ENCODE measurements at places on chromosomes 3 and 15.

- no peak for DNase-seq
Measured at GRCh38 chr3:50342813-50343633, 2.4 kb upstream of the RASSF1 start.

GRCh38 chr15:63523306-63523990 is 19.1 kb downstream of the USP3 start:
- DNase-seq = no peak

GRCh38 chr15:59688423-59688781 is 718 bp downstream of the BNIP2 start:
- DNase-seq = peak; percentile 20

GRCh38 chr3:71541313-71541712 is 42.2 kb downstream of the FOXP1 start:
- DNase-seq = no peak

- peak; percentile 94 for DNase-seq
Measured at GRCh38 chr3:149480326-149481017, 6.0 kb downstream of the TM4SF4 start.

DNA sequence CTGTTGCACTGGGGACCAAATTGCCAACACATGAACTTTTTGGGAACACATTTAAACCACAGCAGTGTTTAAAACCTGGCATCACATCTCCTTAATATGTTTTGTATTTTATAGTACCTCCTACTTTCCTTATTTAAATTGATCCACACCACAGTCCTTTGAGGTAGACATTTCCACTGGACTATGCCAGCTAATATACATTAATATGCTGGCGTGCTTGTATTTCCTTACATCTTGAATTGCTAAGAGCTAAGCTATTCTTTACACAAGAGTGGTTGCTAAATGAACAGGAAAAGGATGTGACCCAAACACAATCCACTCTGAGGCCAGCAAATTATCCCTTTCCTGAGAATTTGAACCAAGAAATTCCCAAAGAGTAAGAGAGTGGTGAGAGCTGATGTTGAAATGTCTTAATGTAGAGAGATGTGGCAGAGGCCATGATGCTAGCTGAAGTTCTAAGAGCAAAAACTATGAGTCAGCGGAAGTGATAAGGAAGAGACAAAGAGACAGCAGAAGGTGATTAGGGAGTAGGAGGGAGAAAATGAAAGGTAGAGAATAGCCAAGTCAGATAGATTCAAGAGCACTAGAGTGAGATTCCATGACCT is 131.2 kb downstream of the CD47 start:
- DNase-seq = no peak

- no peak for DNase-seq
Measured at GRCh38 chr3:88742106-88742505, 365.3 kb upstream of the EPHA3 start.

DNA sequence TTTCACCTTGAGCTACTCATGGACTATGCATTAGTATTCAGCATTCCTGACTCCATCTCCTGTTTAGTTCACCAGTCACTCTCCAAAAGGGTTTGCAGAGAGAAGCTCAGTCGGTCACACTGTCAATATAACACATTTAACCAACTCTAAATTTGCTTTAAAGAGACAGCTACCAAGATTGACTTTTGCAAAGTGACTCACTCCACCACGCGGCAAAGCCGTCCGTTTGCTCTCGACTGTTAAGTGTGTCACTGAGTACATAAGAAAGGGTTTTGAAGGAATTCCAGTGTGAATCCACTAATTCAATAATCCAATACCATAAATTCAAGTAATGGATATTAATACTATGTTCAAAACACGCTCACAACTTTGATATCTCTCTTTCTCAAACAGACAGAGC is 1006.7 kb upstream of the NR2F2 start:
- DNase-seq = no peak

- DNase-seq = peak; percentile 50
Measured at GRCh38 chr15:78212546-78213424, 21.6 kb downstream of the ACSBG1 start.

- peak; percentile 26 for DNase-seq
Measured at GRCh38 chr3:41267975-41268640, 68.8 kb downstream of the CTNNB1 start.

DNA sequence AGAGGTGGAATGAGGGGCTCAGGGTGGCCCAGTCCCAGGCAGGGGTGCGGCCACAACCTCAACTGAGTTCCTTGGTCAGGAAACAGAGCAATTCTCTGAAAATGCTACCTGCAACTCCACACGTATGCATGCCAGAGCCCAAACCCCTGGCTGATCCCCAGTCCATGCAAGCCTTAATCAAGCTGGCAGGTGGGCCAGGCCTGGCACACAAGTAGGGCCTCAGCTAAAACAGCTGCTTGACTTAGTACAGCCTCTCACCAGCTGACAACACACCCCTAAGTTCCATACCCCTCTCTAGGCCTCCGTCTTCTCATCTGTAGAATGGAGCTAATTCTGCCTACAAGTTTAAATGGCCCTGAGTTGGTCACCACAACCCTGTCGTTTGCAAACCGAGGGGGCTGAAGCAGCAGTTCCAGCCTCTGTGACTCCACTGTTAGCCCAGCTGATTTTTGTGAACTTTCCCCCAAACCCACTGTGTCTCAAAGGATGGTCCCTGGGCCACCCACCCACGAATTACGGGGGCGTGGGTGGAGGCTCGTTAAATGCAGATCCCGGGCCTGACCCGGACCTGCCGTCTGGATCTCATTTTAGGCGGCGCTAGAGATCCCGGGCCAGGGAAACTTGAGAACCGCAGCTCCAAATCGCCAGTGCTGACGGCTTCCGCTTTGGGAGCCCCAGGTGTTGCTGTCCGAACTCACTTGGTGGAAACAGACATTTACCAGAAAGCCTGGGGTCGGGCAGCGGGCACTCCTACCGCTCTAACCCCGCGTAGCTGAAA is 927 bp downstream of the CHDH start:
- DNase-seq = no peak

DNA sequence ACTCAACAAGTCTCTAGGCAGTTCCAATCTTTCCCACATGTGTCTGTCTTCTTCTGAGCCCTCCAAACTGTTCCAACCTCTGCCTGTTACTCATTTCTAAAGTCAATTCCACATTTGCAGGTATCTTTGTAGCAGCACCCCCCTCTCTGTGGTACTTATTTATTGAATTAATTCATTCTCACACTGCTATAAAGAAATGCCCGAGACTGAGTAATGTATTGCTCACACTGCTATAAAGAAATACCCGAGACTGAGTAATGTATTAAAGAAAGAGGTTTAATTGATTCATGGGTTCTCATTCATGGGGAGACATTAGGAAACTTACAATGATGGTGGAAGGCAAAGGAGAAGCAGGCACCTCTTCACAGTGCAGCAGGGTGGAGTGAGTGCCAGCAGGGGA is 1413.8 kb downstream of the SI start:
- no peak for DNase-seq

- DNase-seq = no peak
Measured at GRCh38 chr3:197495999-197496745, 59.6 kb downstream of the BDH1 start.

- no peak for DNase-seq
Measured at GRCh38 chr3:126672340-126672739, 17.4 kb upstream of the TXNRD3 start.

DNA sequence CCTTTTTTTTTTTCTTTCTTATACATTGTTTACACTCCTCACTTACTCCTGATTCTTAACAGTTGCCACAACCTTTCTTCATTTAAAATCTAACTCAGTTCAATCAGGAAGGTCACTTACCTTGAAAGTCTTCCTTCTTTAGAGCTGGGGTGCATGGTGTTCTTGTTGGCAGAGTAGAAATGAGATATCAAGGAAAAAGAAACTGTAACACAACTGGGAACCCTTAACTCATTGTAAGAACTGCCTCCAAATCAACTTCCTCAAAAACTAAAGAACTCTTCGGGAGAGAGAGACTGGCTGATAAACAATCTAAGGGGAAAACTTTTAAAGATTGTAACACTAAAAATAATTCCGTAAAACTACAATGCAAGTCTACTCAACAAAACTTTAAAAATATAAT is 1.4 kb upstream of the APPL1 start:
- DNase-seq = no peak

GRCh38 chr15:86284635-86285034 is 205.0 kb downstream of the AGBL1 start:
- no peak for DNase-seq

DNA sequence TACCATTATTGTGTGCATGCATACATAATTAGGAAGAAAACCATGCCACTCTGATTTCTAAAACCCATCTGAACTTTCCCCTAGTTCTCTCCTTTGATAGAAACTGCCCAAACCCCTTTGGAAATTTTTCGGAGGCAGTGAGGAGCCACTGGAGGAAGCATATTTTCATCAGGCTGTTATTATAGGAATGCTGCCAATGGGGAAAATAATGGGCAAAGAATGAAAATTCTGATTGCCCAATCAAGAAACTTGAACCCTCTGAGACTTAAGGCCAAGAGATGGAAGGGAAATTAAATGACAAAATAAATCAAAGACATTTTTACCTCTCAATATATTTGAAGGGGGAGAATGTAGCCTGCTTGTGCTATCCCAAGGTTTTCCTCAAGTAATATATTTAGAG is 376.0 kb upstream of the PDZRN3 start:
- DNase-seq = no peak

- DNase-seq = no peak
Measured at GRCh38 chr3:119672776-119673175, 4.4 kb downstream of the COX17 start.

- no peak for DNase-seq
Measured at GRCh38 chr3:197088370-197088769, 58.8 kb upstream of the MELTF start.

- no peak for DNase-seq
Measured at GRCh38 chr15:71830981-71831380, 20.6 kb downstream of the NR2E3 start.

GRCh38 chr15:92908713-92909057 is 8.6 kb downstream of the CHD2 start:
- no peak for DNase-seq

GRCh38 chr3:72860846-72861245 is 12.6 kb upstream of the SHQ1 start:
- DNase-seq = no peak

- no peak for DNase-seq
Measured at GRCh38 chr3:89252016-89252415, 144.6 kb downstream of the EPHA3 start.

DNA sequence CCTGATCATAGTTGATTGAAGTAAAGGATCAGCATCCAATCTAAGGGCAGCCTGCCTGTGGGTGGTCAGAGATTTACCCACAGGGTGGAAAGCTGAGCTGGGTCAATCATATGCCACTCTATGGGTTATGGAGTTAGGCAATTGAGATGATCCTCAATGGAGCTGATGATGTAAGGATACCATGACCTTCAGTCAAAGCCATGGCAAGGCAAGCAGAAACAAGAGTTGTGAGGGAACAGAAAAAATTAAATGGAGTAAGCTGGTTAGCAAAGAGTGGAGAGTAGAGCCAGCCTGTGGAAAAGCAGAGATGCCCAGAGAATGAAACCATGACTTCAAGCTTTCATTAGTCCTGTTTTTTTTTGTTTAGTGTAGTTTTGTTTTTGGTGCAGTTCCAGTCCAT is 5.7 kb upstream of the IQGAP1 start:
- DNase-seq = no peak

- no peak for DNase-seq
Measured at GRCh38 chr3:197335428-197336132, 37.2 kb upstream of the DLG1 start.

GRCh38 chr15:62896969-62897486 is 145.5 kb upstream of the TPM1 start:
- DNase-seq = no peak

GRCh38 chr15:34776606-34777105 is 18.7 kb downstream of the ACTC1 start:
- DNase-seq = no peak

- no peak for DNase-seq
Measured at GRCh38 chr3:120198305-120198878, 86.6 kb downstream of the GPR156 start.

GRCh38 chr15:70035051-70035718 is 62.5 kb downstream of the TLE3 start:
- DNase-seq = no peak

DNA sequence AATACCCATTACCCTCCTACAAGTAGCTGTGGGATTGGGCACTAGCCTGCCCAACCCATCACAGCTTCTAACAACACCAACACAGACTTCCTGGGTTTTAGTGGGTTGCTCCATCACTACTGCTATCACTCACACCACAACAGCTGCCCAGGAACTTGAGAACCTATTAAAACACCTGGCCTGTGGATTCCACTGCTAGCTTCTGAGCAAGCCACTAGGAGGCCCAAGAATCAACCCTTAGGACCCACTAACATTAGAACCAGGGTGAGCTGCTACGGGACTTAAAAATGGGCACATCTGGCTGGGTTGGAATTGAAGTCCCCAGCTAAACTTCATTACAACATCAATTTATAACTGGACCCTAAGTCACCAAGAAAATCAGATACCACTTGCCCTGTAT is 113.2 kb upstream of the TP63 start:
- no peak for DNase-seq

- no peak for DNase-seq
Measured at GRCh38 chr3:142664311-142664710, 59.5 kb upstream of the TRPC1 start.

- no peak for DNase-seq
Measured at GRCh38 chr3:64454179-64454578, 228.9 kb upstream of the PRICKLE2 start.

DNA sequence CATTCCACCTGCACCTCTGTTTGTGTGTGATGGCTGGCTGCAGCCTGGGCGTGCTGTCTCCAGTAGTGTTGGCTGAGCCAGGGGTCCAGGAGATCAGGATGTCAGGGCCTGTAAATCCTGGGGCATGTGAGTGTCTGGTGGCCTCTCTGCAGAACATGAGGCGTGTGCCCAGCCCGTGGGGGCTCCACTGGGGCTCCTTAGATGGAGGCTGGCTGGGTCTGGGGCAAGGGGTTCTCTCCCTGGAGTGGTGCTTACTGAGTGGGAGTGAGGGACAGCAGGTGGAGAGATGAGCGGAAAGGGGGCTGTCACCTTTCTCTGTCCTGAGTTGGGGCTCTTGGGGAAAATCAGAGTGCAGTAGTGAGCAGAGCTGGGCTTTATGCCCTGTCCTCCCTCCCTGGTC is 152.2 kb downstream of the CHDH start:
- no peak for DNase-seq

DNA sequence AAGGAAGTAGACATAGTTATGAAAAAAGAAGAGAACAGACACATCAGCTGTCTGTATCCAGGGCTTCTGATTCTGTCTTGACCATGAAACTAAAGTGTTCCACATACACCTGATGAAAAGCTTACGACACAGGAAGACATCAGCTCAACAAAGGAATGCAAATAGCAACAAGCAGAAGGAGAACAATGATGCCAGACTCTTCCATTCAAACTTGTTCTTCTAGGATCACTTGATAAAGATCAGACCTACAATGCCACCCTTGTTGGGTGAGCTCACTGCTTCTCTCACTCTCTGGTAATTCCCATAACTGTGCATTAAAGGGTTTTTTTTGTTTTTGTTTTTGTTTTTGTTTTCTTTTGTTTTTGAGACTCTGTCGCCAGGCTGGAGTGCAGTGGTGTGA is 49.7 kb downstream of the GATM start:
- no peak for DNase-seq

DNA sequence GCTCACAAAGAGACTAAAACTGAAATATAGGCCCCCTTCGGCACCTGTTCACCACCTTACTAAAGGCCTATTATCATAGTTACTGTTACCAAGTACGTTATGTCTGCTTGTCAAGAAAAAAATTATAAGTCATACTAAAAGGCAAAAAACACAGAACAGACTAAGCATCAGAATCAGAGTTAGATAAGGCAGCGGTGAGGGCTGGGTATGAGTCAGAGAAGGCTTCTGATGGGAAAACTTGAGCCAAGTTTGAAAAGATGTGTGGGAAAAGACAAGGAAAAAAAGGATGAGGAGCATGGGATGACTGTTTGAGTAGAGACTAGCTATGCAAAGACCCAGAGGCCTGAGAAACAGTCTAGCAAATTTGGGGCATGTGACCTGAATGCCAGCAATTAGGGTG is 387.2 kb upstream of the SGO1 start:
- DNase-seq = no peak

All from SHP77 (cell line).